ENCODE measurements at places on chromosomes 7 and 10. TPM values are rescaled to one million over a fixed set of nuclear protein-coding genes. Genes with fewer than 3 reads are reported as not detected.

Gene VSTM2A
- total RNA-seq = not detected

DNA sequence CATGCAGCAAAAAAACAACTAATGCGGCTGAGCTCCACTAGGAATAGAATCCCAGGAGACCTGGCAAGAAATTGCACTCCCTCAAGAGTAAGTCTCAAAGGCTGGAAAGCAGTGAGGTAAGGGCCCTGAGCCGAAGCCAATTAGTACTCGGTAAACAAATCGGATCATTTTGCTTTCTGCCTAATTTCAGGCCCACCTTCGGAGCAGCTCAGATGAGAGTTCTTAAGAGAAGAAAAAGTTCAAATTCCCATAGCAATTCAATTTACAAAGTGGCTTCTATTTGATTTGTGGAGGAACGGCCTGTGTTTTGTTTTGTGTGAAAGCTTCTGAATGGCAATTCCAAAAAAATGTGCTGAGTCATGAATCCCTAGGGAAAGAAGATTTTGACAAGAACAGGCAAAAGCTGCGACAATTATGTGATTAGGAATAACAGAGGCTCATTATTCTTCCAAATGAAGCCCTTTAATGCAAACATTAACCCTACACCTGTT, 60.9 kb downstream of the SLC16A9 start:
- no peak for DNase-seq

DNA sequence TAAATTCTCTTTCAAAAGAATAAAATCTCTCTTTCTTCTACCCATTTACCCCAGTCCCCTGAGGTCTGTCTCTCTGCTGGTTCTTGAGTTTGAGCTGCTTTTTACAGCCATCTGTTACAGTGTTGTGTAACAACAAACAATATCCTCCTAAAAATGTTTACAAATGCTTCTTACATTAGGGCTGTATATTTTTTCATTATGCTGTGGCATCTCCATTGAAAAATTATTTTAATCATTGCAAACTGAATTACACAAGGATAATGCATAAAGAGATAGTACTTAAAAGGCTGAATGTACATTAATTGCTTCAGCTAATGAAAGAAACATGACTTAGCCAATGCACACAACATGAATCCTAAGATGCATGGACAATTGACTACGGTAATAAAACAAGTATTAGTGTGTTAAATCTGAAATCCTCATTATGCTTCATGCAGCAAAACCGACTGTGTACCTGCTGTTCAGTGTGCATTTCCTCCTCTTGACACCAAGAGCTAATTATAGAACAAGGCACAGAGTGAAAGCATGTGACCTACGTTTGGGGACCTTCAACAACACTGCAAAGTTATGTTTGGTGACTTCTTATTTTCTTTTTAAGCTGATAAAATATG, 181.7 kb upstream of the RHOBTB1 start:
- DNase-seq = no peak

Gene GPR15LG
- not detected for total RNA-seq

Gene CDK5
- 43.6 TPM for total RNA-seq

DNA sequence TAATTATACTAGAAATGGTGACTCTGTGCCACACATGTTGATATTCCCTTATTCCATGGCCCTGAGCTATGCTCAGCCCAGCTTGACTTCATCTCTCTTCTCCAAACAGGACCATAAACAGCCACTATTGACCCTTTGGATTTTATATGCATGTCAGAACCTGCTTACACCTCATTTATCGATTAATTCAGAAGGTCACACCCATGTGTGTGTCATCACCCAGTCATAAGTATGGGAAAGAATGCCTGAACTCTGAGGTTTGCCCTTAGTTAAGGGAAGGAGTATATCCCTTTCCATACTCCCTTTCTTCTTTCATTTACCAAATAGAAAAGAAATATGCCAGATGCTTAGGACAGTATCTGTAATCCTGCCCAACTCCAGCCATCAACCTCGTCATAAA, 602.3 kb downstream of the SORCS3 start:
- no peak for DNase-seq

- no peak for DNase-seq
These were observed 43.6 kb upstream of the EIF4H start for GRCh38 chr7:74130518-74130917.

DNA sequence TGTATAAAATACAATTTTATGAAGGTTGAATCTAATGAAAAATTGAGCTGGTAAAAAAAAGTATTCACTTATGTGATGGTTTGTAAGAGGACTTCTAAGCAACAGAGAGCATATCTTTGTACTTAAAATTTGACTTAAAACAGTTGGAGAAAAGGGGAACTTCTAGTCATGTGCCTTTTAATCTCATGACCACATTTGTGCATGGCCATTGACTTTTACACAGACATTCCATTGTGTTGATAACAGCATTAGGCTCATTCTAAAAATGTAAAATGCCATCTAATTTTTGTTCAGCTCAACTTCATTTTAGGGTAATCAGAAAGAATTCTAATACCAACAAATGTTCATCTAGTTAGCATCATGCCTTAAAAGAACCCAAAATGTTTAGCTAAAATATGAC, 119.9 kb downstream of the HPSE2 start:
- no peak for DNase-seq

- no peak for DNase-seq
These were observed 120.3 kb downstream of the BUB3 start for GRCh38 chr10:123274306-123275135.

Gene NPFFR1
- total RNA-seq = 2.9 TPM

DNA sequence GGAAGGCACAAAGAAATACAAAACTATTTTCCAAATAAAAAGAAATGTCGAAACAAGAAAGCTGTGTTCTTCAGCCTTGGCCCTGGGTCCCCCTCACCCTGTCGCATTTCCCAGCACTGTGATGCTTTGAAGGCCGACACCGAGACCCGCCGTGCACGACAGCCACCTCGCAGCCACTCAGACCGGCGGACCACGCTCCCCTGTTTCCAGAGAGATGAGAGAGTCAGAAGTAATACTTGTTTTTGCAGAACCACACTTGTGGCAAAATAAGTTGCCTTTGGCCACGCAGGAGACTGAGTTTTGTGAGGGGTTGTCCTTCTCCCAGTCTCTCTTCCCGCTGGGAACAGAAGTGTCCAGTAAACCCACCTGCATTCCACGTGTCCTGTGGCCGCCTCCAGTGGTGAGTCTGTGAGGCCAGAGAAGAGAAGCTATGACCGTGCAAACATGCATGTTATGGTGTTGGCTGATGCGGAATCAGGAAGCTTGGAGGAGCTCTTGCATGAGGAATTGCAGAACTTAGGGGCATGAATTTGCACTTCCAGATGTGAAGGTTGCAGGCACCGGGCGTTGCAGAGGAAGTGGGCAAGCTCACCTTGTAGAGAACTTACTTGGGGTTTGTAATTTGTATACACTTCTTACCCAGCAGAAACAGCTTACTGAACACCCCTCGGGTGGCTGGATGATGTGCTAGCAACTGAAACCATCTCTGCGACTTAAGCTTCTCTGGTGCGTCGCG, 194.5 kb downstream of the EBF3 start:
- DNase-seq = no peak

GRCh38 chr10:70596860-70597809, 5.4 kb downstream of the PRF1 start:
- DNase-seq = no peak

- DNase-seq = no peak
These were observed at the start of gene PTPN12 for GRCh38 chr7:77537136-77537777. PTPN12 (plus strand) TSS chr7:77537295; CDS start chr7:77537547, 252 bp downstream.

DNA sequence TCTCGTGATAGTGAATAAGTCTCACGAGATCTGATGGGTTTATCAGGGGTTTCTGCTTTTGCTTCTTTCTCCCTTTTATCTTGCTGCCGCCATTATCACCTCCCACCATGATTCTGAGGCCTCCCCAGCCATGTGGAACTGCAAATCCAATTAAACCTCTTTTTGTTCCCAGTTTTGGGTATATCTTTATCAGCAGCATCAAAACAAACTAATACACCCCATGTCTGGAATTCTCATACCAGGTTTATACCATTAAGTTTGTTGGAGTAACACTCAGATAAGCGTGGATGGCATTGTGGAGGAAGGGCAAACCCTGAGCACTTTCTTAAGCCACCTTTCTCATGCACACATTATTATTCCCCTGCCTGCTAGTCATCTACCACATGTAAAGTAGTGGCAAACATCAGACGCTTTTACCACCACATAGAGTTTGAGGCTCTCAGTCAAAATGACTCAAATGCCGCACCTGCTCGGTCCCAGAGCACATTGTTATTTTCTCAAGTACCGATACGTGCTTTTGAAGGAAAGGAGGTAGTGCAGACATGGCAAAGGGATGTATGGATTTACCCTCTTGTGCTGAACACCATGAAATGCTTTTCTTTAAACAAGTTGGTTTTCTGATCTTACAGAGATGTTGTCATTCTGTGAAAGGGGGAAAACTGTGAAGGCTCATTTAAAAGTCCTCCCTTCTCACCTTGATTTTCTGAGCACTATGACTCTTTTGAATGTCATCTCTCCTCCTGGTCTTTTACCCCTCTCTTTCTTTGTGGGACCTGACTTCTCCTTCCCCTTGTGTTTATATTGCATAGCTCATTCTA, 429.7 kb downstream of the EXOC4 start:
- no peak for DNase-seq

DNA sequence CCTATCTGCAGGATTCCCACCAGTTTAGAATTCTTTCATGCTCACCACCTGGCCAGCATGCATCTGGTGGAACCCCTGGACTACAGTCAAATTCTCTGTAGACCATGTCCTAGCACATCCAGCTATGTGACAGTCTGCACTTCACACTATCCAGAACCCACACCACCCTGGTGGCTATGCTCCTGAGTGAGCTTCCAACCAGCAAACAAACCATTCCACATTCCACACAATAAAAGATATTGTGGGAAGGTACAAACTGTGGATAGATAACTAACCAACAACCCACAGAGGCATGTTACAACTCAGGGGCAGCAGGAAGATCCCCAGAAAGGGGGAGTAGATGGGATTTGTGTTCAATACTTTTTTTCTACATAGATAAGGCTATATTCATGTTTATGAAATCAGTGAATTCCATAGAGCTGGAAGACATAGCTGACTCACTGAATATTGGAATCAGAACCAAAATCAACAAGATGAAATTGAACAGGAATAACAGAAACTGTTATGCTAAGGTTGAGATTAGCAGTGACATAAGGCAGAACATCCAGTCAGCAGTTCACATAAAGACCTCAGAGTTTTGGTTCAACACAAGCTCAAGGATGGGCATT, 72.5 kb downstream of the LRRC17 start:
- DNase-seq = no peak

GRCh38 chr10:11720260-11720741, 21.9 kb upstream of the ECHDC3 start:
- DNase-seq = no peak

- no peak for DNase-seq
These were observed 84.7 kb upstream of the C1QL3 start for GRCh38 chr10:16606421-16606820.

GRCh38 chr7:44757311-44757710, 8.7 kb downstream of the ZMIZ2 start:
- DNase-seq = no peak

GRCh38 chr7:44379366-44380188, 54.2 kb upstream of the CAMK2B start:
- DNase-seq = no peak

DNA sequence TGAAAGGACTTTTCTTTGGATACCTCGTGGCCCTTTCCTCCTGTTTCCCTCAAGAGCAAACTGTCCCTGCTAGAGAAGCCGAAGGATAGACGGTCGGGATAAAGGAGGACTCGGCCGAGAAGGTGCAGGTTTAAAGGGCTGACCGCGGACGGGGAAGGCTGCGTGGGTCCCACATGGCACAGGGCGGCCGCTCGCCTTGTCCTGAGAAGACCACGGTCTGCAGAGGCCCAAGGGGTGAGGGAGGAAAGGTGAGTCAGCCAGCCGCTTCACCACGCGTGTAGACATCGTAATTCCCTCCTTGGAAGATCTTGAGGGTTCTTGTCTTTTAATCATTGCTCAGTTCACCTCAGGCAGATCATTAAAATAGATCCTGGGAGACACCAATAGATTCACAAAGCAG, 253.8 kb downstream of the DPP6 start:
- no peak for DNase-seq

- no peak for DNase-seq
These were observed 75.5 kb upstream of the TMEM248 start for GRCh38 chr7:66845379-66846095.

GRCh38 chr7:73533742-73534141, 11.6 kb upstream of the BAZ1B start:
- no peak for DNase-seq

DNA sequence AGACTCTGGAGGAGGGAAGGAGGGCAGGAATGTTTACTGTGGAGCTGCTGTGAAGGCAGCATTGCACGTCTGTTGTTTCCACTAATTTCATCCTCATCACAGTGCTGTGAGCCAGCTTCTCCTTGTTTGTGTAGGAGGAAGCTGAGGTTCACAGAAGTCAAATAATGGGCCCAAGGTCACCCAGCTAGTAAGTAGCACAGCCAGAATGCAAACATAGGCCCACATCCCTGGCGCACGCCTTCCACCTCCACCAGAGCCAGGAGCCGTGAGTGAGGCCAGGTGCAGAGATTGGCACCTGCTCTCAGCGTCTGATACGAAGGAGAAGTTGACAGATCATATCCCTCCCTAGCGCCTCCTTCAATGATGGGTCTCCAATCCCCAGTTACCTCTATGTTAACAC, 93.6 kb downstream of the HTR5A start:
- DNase-seq = no peak

- no peak for DNase-seq
These were observed 227.4 kb downstream of the PRKG1 start for GRCh38 chr10:51301644-51302043.

- DNase-seq = no peak
These were observed 178.1 kb upstream of the SEMA3A start for GRCh38 chr7:84372712-84373111.

GRCh38 chr7:42162560-42163325, 74.3 kb downstream of the GLI3 start:
- DNase-seq = no peak

DNA sequence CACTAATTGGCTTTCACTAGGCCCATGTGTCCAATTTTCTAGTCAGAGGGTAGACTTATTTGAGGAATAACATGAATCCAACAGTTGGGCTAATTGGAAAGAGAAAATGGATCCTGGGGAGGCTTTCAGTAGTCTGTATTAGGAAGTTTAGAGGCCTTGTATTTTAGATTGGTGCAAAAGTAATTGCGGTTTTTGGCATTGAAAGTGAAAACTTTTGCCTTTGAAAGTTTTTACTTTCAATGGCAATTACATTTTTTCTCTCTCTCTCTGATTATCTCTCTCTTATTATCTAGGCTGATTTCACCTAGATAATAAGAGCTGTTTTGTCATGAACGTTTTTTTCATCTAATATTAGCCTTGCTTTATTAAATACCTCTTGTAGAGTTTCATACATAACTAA, 981.7 kb downstream of the REEP3 start:
- DNase-seq = no peak
